ENCODE measurements at places on chromosomes 16 and 17. TPM values are rescaled to one million over a fixed set of nuclear protein-coding genes. Genes with fewer than 3 reads are reported as not detected.

The ZG16 gene
- not detected for total RNA-seq

The HNF1B gene
- total RNA-seq = 1.1 TPM

The SOX8 gene
- total RNA-seq = 0.63 TPM

The HOXB9 gene
- 5.5 TPM for total RNA-seq

The TEX19 gene
- total RNA-seq = not detected

The LGALS9 gene
- total RNA-seq = 8.4 TPM

The MRPL58 gene
- 66.5 TPM for total RNA-seq

The TBC1D3K gene
- total RNA-seq = not detected

The DNAH2 gene
- total RNA-seq = 0.23 TPM

The NPIPA3 gene
- total RNA-seq = 1.7 TPM

The CEP295NL gene
- total RNA-seq = not detected

The CDH3 gene
- not detected for total RNA-seq

The CDH8 gene
- not detected for total RNA-seq

All from activated CD8-positive, alpha-beta memory T cell treated with anti-CD3 and anti-CD28 coated beads for 36 hours (primary cell).